Fibroblast of skin of back (primary cell): ENCODE measurements at places on chromosomes 4 and X.

DNA sequence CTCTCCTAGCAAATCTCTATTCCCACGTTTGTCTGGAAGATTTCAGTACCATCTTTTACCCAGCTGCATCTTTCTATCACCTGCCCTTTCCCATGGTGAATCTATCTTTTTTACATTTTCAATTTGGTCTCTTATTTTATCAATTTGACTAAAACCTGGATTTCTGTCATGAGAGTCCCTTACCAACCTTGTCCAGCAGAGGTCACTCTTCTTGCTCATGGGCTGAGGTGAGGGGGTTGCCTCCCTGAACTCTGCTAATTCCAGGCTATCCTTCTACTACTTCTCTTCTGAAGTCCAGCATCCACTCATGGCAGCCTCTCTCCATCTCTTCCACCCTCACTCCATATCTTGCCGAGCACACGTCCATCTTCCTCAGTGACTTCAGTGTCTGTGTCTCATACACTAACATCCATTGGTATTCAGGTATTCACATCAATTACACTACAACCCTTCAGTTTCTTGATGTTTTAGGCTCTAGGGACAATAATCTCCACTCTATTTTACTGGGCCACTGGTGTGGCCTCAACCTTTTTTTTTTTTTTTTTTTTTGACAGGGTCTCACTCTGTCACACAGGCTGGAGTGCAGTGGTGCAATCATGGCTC lies 17.8 kb upstream of the ZNF827 start:
- peak; percentile 50 for DNase-seq

GRCh38 chr4:99209671-99210070 lies 9.4 kb downstream of the ADH6 start:
- peak; percentile 83 for DNase-seq

DNA sequence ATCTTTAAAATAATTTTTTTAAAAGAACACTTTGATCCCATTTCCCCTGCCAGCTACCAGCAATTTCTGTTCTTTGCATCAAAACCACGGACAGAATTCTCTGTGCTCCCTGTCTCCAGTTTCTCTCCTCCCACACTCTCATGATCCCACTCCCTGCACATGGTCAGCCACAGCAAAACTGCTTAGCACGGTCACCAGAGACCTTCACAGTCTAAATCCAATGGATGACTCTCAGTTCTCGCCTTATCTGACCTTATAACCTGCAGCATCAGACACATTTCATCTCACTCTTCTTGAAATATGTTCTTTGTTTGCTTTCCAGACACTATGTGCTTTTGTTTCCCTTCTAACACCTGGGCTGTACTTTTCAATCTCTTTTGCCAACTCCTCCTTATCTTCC lies 131.5 kb downstream of the NR3C2 start:
- no peak for DNase-seq

DNA sequence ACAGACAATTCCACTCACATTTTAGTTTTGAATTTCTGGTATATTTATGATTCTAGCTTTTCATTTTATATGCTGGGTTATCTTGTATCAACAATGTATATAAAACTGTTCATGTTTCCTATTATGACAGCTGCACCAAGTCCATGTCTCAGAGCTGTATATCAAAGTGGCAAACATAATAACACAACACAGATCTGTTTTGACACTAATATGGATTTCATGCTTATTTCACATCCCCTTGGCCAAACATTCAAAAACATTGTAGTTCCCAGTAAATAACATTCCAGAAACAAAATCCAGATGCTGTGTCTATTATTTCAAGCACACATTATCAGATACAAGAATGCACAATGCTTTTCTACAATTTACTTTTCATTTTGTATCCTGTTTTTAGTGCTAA lies 380.6 kb upstream of the MAGEB2 start:
- DNase-seq, result no peak

DNA sequence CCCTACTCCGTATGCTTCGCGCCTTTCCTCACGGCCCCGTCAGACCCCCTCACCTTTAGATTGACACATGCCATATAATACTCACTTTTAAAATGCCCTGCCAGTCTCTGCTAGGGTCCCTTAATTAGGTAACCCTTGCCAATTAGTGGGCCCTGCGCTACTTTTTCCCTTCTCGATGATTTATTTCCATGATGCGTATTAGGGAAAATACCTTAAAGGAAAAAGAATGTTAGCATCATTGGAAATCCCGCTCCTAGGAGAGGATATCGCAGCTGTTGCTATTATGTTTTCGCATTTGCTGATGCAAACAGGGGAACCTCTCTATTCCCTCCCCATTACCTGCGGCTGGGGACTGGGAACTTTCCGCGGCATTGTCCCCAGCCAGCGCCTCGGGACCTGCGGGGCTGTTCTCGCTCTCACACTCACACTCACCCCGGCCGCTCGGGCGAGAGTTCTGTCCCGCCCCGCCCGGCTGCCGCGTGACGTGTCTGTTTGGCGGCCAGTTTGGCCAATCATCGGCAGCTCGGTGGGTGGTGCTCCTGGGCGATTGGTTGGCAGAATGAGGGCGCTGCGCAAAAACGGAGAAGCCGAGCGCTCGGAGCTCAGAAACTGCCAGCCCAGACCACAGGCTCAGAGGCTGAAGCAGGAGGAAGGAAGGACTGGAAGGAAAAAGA lies at the start of gene PCDH10:
Gene PCDH10 (plus strand): TSS at position 605 of the 674 bp plus-strand sequence. CDS start 847 bp downstream, outside the sequence.
- peak; percentile 95 for DNase-seq

- no peak for DNase-seq
These were observed 115.2 kb upstream of the KIT start for GRCh38 chr4:54542540-54543041.

- peak; percentile 6 for DNase-seq
These were observed 155.0 kb downstream of the RELL1 start for GRCh38 chr4:37531151-37531550.

DNA sequence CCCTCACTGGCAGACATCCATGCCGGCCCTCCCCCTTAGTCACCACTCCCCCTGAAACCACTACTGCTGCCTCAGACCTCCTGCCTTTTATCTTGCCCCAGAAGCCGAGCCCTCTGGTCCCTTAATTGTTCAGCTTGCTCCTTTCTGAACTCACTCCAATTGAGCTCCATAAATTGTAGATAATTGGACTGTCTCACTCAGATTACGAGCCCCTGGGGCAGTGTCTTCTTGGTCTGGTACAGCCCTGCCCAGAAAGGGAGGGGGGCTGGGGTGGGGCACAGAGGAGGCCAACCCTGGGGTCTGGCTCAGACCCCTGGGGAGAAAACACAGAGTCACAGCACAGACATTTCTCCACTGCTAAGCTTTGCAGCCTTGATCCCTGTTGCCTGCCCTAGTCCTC lies 39.4 kb downstream of the NALF2 start:
- DNase-seq, result no peak

GRCh38 chr4:2510351-2511259 lies 25.8 kb upstream of the FAM193A start:
- DNase-seq, result no peak

DNA sequence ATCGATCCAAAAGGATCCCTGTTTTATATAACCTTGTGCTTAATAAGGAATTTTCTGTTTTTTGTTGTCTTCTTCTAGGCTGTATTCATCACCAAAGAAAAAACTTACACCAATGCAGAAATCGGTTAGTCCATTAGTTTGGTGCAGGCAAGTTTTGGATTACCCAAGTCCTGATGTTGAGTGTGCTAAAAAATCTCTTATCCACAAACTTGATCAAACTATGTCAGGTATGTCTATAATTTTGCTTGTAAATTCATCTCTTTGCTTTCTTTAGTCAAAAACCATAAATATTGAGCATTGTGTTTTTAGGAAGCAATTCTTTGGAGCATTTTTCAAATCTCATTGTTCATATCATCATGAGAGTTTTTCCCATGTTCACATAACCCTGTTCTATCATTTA lies 28.4 kb downstream of the SLAIN2 start:
- no peak for DNase-seq

DNA sequence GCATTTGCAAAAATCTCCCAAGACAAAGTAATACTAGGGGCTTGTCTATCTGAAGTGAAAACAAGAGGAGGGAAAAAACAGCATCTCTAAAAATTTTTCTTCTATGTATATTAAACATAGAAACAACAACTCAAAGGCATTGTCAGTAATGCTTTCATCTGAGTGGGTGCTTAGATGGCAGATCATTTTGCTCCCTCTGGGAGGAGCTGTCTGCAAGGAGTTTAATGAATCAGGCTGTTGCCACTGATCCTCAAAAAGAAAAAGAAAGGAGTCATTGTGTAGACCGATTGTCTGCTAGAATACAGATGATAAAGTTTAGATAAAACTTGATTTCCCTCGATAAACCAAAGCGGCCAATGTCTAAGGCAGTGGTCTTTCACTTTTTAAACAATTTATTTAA lies 49.7 kb upstream of the KLHL8 start:
- DNase-seq, result peak; percentile 24

- peak; percentile 62 for DNase-seq
These were observed 385 bp downstream of the DCLK2 start for GRCh38 chr4:150078579-150079080.

DNA sequence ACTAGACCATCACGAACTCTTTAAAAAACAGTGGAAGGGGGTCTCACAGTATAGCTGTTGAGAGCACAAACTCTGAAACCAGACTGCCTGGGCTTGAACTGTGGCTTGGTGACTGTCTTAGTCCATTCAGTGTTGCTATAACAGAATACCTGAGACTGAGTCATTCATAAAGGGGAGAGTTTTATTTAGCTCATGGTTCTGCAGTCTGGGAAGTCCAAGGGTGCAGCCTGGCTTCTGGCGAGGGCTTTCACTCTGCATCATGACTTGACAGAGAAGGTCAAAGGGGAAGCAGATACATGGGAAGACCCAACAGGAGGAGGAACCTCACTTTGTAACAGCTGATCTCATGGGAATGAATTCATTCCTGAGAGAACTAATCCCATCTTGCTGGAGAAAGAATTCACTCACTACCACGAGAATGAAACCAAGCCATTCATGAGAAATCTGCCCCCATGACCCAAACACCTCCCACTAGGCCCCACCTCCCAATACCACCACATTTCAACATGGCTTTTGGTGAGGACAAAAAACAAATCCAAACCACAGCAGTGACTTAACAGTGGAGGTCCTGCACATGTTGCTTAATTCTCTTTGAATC lies 116.7 kb upstream of the STOX2 start:
- no peak for DNase-seq

GRCh38 chr4:112938461-112939058 lies 110.9 kb upstream of the ANK2 start:
- DNase-seq, result peak; percentile 62

DNA sequence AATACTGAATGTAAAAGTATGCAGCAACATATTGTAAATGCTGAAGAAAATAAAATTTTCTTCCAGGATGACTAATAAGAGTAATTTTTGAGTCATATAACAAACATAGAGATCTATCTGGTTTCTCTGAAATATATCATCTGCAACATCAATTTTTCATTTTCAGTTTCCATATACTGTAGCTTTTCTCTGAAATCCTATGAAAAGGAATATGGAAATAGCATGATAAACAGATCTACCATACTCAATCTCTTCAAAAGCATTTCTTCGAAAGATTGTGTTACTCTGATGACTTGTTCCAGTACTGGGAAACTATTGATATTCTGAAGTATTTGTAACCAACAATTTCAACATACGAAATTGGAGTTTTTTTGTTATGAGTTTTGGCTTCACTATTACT lies 1156.7 kb downstream of the FAM133A start:
- DNase-seq, result no peak

DNA sequence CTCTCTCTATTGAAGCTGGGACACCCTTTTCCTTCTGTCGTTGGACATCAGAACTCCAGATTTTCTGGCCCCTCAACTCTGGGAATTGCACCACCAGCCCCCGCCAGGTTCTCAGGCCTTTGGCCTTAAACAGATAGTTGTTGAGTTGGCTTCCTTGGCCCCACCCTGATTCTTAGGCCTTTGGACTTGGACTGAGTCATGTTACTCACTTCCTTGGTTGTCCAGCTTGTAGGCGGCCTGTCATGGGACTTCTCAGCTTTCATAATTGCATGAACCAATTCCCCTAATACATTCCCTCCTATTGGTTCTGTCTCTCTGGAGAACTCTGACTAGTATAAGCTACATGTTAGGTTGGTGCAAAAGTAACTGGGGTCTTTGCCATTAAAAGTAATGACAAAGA lies 195.7 kb downstream of the GPAT3 start:
- peak; percentile 2 for DNase-seq

GRCh38 chr4:41532882-41533281 lies 5.1 kb upstream of the LIMCH1 start:
- DNase-seq, result no peak

GRCh38 chr4:60992037-60992436 lies 208.1 kb upstream of the ADGRL3 start:
- peak; percentile 42 for DNase-seq
